KG1 (cell line): ENCODE measurements at places on chromosomes 2 and 18.

DNA sequence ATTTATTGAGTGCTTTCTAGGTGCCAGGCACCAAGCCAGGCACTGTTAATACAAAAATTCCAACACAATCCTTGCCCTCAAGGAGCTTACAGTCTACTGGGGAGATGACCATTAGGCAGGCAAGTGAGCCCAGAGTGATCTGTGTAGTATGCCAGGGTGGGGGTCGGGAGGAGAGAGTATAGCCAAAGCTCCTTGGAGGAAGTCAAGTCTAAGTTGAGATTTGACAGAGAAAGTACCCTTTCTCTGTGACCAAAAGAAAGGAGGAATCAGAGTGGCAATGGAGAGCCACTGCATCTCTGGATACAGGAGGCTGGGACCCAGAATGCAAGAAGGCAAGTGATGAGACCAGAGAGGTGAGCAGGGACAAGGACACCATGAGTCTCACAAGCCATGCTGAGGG is 7.5 kb downstream of the ANKRD53 start:
- no peak for DNase-seq

DNA sequence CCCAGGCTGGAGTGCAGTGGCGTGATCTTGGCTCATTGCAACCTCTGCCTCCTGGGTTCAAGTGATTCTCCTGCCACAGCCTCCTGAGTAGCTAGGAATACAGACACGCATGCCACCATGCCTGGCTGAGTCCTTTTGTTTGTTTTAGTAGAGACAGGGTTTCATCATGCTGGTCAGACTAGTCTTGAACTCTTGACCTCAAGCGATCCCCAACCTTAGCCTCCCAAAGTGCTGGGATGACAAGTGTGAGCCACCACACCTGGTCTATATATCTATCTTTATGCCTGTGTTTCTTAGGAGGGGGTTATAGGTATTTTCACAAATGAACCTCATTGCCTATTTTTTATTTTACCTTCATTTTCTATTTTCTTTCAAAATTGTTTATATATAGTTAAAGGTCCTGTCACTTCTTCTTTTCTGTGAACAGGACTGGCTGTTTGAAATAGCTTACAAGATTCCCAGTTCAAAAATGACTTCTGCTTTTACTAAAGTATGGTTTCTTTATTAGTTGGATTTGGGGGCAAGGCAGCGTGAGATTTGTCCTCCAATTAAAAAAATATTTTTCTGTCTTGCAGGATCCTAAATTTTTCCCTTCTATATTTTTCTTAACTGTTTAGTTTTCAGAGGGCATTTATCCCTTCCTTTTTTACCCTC is 16.4 kb upstream of the MARCHF7 start:
- no peak for DNase-seq

- DNase-seq, result no peak
These were observed 52.6 kb downstream of the RHBDD1 start for GRCh38 chr2:226888378-226888965.

- no peak for DNase-seq
These were observed 47.5 kb downstream of the FRZB start for GRCh38 chr2:182818925-182819324.

DNA sequence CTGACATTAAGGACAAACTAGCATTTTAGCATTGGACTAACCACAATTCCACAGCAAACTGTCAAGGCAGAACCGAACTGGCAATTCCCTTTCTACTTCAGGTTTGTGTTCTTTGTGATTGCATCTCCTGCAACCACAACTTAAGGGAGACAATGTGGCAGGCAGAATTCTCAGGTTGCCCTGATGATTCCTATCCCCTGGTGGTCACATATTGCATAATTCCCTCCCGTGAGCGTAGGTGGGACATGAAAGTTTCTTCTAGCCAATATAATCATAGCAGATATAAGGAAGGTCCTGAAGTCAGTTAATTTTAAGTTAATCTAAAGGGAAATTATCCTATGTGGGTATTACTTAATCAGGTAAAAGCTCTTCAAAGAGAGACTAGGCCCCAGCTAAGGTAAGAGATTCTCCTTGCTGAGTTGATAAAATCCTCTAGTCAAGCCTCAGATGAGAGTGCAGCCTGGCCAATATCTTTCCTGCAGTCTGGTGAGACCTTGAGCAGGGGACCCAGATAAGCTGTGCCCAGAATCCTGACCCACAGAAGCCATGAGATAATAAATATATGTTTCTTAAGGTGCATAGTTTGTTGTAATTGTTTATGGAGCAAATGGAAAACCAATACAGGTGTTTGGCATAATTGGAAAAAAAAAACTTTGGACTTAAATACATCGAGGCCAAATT is 45.9 kb upstream of the TNP1 start:
- DNase-seq, result no peak

DNA sequence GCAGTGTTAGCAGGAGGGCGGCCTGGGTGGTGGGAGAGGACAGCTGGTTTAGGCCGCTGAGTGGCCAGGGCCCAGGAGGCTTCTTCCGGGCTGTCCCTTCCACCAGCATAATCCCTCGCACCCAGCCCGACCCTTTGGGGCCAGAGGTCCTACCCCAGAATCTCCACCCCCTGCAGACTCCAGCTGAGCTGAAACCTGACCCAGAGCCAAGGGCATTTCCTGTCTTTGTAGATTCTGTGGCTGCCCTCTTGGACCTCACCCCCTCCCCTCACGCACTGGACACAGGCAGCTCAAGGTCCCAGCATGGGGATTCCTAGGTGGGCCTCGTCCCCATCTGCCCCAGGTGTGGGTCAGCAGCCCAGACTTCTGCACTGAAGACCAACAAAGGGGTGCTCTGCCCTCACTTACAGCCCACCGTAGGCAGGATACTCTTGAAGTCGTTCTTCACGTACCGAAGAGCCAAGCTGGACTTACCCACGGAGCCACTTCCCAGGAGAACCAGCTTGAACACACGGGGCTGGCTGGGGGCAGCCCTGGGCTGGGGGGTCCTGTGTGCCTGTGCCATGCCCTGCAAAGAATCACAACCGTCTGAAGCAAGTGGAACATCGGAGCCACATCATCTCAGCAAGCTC is 4.8 kb downstream of the RAB17 start:
- no peak for DNase-seq

DNA sequence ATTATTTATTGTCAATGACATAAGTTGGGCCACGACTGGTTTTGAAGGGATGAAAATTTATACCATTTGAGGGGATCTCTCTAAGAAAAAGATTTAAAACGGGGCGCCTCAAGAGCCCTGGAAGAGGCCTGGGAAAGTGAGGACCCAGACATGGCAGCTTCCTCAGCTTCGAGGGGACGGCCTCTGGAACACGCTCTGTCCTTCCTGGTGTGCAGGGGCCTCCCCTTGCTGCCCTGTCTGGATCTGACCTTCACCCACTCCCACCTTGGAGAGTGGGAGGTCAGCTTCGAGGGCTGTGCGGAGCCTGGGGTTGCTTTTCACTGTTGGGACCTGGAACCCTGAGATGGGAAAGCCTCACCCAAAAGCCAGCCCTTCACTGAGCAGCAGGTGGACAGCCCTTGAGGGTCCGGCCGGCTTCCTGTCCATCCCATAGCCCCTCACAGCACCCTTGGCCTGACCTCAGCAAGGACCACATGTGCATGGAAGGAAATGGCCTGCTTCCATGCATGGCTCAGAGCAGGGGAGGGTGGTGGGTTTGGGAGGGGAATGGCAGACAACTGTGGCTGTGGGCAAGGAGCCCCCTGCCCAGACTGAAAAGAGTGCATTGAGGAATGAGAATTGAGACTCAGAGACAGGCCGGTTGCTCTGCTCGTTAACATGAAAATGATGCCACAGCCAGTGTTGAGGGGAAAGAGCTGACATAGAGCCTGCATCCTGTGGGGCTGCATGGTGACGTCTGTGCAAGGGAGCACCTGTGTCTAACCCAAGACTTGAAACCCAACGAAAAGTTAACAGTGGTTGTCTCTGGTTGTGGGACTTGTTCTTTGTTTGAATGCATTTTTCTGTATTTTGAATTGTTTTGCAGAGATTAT is 16.3 kb downstream of the FBLN7 start:
- DNase-seq, result no peak

- DNase-seq, result no peak
These were observed 64.4 kb downstream of the COL5A2 start for GRCh38 chr2:189115126-189115525.

DNA sequence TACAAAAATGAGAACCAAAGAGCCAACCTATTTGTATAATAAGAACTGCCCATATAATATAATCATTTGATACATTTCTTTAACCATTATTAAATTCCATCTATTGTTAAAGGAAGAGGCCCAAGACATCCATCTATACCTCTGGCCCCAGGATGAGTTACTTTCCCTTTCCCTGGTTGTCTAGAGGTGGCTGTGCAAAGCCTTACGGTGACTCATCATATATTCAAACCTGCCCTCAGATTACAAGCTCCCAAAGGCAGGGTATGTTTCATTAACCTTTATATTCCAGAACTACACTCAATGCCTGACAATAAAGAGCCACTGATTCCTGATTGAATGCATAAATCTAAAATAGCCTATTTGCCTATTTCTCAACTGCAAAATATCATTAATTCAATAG is 105.8 kb upstream of the PID1 start:
- DNase-seq, result no peak

DNA sequence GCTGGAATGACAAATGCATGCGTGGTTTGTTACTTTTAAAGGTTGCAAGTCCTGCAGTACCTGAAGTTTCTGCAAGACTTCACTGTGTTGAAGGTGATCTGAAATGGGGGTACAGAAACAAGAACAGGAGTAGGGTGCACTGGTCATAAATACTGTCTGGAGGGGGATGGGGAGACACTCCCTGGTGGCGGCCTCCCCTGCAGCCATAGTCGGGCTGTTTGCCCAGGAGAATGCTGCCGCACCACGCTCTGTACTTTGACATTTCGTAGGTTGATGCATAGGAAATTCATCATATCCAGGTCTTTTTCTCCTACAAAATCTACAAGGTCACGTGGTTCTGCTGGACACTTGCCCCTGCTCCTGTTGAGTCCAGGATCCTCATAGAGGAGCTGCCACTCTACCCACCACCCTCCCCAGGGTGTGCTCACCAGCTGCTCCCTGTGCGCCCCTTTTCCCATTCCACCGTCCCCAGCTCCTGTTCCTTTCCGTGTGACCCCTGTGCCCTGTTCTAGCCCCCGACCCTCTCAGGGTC is 103.8 kb downstream of the RNF144A start:
- DNase-seq, result no peak
